ENCODE measurements at places on chromosomes 6 and 20. TPM values are rescaled to one million over a fixed set of nuclear protein-coding genes. Genes with fewer than 3 reads are reported as not detected.

The CRISP2 gene
- not detected for polyA plus RNA-seq

The ROS1 gene
- polyA plus RNA-seq: not detected

The AK9 gene
- polyA plus RNA-seq: not detected

The AP5S1 gene
- polyA plus RNA-seq: 8.1 TPM

The TNFRSF6B gene
- polyA plus RNA-seq: 0.49 TPM

The VGLL2 gene
- polyA plus RNA-seq: 99.6 TPM

The LGSN gene
- polyA plus RNA-seq: not detected

The WFDC5 gene
- not detected for polyA plus RNA-seq

The RFX6 gene
- not detected for polyA plus RNA-seq

The TBX18 gene
- polyA plus RNA-seq: 15.9 TPM

The NRSN1 gene
- polyA plus RNA-seq: not detected

The PSMB8 gene
- 16.3 TPM for polyA plus RNA-seq

- DNase-seq: no peak
Measured at GRCh38 chr6:123677897-123678296, 41.1 kb upstream of the TRDN start.

DNA sequence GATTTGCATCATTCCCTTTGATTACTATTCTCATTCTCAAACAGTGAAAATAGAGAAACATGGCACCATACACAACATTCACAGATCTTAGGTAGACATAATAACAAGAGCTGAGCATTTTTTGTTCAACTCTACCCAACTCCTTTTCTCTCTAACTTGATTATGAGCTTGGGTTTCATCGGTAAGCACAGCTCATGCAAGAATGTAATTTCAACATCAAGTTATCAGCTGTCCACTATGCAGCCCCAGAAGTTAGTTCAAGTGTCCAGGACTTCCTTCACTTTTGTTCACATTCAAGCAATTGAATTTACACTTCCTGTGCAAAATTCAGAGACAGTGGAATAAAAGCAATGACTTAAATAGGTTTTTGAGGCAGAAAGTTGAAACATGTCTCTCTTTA, 297.7 kb upstream of the SASH1 start:
- DNase-seq: no peak

DNA sequence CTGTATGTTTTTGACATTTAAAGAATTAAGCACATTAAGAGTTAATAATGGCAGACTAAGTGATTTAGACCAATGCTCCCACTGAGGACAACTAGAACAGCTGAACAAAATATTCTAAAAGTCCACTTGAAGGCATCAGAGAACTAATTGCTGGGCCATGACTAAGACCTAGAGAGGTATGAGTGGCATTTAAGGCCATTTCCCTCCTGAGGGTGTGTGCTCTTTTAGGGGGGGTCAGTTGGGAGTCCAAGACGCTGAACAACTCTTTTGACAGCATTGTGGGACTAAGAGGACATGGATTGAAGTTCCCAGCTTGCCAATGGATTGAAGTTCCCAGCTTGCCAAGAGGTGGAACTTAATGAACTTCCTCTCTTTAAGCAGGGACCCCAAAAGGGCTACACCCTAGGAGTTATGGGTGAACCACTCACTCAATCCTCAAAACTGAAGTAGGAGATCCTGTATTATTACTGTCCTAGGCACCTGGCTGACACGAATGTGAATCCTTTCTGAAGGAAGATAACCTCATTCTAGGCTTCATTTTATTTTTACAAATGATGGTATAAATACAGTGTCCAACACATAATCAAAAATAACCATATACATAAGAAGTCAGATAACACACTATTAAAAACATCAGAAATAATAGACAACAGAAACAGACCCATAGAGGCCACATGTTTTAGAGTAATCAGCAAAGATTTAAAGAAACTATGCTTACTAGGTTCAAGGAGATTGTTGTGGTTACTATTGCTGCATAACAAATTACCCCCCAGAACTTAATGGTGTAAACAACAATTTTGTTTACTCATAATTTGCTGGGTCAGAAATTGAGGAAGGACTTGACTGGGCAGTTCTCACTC, 175.1 kb downstream of the VEGFA start:
- DNase-seq: no peak

- no peak for DNase-seq
Measured at GRCh38 chr6:146194434-146194833, 165.6 kb downstream of the GRM1 start.

DNA sequence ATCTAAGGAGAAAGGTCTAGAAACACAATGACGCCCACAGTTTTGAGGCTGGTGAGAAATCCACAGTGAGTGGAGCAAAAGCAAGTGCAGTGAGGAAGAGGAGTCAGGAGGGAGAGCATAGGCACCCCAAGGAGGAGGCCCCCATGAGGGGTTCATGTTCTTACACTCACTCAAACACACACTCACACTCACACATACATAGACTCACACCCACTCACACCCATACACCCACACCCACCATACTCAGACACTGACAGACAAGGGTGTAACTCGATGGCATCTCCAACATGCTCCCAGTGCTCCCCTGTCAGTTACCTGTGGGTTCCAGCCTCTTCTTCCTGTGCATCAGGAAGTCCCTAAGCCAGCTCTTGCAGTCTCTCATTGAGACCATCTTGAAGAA, 3.8 kb downstream of the ULBP3 start:
- no peak for DNase-seq

- DNase-seq: peak; percentile 73
Measured at GRCh38 chr6:143652841-143653331, 24.9 kb upstream of the PHACTR2 start.

- peak; percentile 90 for DNase-seq
Measured at GRCh38 chr6:19836799-19837510, at the start of gene ID4. Gene ID4 (plus strand): TSS chr6:19837370. CDS start chr6:19837755, 385 bp downstream.

GRCh38 chr6:16868968-16869367, 107.7 kb upstream of the ATXN1 start:
- no peak for DNase-seq

GRCh38 chr20:3909952-3910366, 20.8 kb downstream of the PANK2 start:
- DNase-seq: no peak

DNA sequence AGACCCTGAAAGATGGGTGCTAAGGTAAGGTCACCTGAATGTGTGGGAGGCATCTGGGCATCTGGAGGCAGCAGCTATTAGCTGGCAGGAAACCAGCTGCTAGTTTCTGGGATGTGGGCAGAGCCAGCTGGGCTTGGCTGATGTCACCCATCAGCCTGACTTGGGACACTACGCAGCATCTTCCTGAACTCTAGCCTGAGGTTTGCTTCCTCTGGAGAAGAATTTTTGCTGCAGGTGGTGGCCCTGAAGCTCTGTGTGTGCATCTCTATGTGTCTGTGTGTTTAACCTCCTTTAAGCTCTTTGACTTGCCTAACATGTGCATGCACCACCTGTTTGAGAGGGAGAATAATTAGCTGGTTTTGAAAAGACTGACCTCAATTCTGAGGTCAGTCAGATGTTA, 465.1 kb upstream of the CHD6 start:
- DNase-seq: no peak

DNA sequence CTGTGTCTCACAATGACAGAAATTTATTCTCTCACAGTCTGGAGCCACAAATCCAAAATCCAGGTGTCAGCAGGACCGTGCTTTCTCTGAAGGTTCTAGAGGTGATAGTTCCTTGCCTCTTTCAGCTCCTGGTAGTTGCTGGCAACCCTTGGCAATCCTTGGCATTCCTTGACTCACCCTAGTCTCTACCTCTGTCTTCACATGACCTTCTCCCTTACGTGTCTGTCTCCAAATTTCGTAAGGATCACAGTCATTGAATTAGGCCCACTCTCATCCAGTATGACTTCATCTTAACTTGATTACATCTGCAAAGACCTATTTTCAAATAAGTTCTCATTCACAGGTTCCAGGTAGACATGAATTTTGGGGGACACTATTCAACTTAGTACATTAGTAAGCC, 143.1 kb downstream of the CEP57L1 start:
- DNase-seq: no peak

GRCh38 chr20:58554541-58554940, 39.3 kb upstream of the APCDD1L start:
- no peak for DNase-seq

DNA sequence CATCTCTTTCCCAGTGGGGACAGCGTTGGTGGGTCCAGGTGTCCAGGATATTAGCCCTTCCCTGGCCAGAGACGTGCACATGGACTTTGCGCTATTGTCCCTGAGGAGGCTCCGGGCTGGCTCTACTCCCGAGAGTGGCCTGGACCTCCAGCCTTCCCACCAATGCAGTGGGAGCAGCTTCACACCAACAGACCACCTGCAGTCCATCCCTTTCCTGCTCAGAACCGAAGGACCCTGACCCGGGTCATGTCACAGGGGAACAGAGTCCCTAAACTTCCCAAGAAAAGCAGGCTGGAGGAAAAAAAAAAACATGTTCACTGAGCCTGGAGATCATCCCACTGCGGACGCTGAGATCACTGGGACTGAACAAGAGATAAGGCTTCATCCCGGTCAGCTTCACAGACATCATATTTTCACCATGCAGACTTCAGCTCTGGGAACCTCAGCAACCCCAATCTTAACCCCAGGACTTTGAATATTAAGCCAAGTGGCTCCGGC, 18.3 kb downstream of the ZMYND8 start:
- DNase-seq: no peak

- peak; percentile 46 for DNase-seq
Measured at GRCh38 chr20:2879146-2879545, 5.9 kb downstream of the PTPRA start.

GRCh38 chr6:165092881-165093595, 216.4 kb downstream of the C6orf118 start:
- DNase-seq: no peak

- no peak for DNase-seq
Measured at GRCh38 chr20:6100246-6100645, 22.6 kb downstream of the FERMT1 start.

GRCh38 chr6:95142661-95143335, 434.5 kb upstream of the MANEA start:
- DNase-seq: no peak

DNA sequence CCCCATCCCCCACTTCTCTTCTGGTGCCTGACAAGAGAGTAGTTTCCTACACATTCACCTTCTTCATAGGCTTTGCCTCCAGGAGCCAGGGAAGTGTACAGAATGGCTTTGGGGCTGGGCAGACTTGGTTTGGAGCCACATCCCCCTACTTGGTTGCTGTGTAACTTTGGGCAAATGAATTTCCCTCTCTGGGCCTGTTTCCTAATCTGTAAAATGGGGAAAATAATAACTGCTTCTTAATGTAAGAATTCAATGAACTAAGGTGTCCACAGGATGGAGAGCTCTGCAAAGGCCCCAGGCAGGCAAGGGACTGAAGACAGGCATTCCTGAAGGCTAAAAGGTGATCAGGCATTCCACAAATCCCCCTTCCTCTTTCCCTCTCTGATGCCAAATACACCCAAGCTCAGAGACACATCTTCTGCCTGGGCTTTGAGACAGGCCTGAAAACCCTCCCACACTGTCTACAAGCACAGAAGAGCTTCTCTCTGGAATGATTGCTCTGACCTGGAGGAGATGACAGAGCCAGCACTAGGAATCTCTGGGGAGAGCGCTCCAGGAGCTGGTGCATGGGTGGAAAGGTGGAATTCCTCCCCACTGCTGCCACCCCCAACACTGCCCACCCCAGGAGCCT, 6.9 kb upstream of the C20orf203 start:
- no peak for DNase-seq

GRCh38 chr6:35043381-35044130, 97.6 kb downstream of the TCP11 start:
- DNase-seq: no peak

DNA sequence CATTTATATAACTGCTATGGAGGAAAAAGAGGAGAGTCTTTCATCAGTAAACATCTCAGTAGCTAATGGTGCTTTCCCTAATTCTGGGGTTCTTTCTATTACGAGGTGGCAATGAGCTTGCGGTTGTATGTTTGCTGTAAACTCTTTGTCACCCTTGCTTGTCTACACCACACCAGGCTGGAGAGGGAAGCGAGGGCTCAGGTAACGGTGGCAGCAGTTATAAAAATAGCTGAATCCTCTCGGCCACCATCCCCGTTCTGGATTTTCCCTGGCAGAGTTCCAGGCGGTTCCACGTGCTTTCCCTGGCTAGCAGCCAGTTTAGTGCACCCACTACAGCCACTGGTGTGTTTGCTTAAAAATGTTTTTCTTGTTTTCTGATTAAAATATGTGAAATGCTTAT, 39.0 kb downstream of the MAS1 start:
- DNase-seq: no peak

DNA sequence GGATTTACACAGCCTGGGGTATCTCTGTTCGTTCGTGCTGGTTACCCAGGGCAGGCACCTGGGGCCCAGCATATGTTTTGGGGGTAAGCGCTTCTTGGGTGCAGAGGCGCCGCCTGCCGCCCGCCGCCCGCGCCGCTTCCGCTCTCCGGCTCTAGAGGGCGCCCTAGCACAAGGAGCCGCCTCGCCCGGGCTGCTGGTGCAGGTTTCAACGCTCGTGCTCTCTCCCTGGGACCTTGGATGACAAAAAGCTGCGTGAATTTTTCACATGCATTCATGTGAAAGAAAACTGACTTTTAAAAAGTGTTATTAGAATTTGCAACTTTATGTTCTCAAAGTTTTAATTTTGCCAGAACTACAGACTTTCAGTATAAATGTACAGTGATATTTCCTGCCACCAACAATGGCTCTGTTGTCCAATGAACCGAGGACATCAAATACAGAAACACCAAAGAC, 32.5 kb downstream of the PRR18 start:
- peak; percentile 45 for DNase-seq

DNA sequence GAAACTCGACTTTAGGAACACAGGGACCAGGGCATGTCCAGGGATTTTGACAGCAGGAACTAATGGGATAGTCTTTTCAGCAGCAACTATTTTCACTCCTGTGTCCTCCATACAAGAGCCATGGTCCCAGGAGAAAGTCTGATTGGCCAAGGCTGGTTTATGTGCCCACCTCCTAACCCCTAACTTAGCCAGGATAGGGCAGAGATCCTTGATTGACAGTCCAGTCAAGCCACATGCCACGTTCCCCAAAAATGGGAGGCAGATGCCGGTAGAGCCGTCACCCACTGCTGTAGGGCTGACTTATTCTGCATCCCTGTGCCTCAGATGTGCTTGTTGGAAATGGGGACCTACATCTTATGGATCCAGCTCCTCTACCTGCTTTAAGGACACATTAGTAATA, 22.3 kb downstream of the SLC2A10 start:
- no peak for DNase-seq

- peak; percentile 75 for DNase-seq
Measured at GRCh38 chr6:3088968-3089367, 20.7 kb downstream of the RIPK1 start.

DNA sequence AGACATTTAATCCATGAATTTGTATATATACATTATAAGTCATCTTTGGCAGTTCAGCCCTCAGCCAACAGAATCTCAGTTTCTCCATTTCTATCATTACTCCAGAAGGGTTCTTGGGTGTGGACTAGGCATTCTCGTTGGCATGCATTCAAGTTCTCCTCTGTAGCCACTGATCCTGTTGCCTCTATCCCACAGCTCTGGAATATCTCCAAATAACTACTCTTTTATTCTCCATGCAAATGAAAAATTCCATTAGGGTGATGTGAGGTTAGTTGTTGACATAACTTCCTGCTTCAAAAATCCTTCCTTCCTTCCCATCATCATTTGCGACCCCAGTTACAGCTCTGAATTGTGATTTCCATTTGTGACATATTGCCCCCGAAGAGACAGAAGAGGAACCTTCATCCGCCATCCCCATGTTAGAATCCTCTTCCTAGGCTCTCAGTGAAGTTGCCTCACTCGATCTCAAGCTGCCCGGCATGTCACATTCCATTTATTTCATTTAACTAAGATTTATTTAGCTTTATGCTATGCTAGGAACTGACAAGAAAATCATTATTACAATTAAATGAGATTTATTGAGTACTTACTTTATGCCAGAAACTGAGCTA, 93.7 kb upstream of the EDN1 start:
- DNase-seq: no peak
